ENCODE measurements at places on chromosomes 1 and 21.

- DNase-seq: no peak
Measured at GRCh38 chr1:228101994-228102790, 933 bp downstream of the C1orf35 start.

DNA sequence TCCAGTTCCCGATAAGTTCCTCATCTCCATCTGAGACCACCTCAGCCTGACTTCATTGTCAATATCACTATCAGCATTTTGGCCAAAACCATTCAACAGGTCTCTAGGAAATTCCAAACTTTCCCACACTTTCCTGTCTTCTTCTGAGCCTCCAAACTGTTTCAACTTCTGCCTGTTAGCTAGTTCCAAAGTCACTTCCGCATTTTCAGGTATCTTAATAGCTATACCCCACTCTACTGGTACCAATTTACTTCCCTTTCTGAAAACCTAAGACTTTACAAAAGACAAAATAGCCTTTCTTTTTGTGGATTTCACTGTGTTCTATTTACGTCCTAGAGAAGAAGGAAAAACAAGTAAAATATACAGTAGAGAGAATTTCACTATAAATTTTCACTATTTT, 147.0 kb upstream of the FMN2 start:
- DNase-seq: no peak

GRCh38 chr21:45356653-45357435, 48.1 kb upstream of the COL18A1 start:
- DNase-seq: no peak

GRCh38 chr21:45073301-45074047, 906 bp upstream of the ADARB1 start:
- DNase-seq: no peak
